ENCODE measurements at places on chromosomes 2 and 18.

DNA sequence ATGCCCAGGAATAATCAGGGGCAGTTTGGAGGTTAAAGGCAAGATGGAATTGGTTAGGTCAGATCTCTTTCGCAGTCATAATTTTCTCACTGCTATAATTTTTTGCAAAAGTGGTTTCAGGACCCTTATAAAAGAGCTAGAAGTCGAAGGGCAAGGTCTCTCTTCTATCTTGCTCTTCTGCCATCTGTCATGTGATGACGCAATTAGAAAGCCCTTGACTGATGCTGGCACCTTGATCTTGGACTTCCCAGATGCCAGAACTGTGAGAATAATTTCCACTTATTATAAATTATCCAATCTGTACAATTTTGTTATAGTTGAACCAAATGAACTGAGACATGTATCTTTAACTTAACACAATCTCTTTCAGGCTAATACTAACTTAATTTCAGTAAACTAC lies 6.3 kb upstream of the RALBP1 start:
- DNase-seq = no peak

DNA sequence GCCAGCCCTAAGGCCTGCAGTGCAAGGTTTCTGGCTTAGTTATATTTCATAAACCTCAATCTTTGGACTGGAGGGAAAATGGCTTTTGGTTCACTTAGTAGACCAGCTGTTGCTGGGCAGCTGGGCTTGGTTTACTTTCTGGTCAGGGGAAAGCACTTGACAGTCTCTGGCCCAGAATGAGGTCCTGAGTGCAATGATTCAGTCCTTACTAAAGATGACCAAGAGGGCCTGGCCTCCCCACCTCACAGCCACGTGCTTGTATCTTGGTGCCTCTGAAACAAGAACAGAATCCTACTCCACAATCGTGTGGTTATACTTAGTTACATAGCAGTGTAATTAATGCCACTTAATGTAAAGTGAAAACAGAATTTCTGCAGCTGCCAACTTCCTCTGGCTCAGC lies 325.5 kb upstream of the MEIS1 start:
- no peak for DNase-seq

DNA sequence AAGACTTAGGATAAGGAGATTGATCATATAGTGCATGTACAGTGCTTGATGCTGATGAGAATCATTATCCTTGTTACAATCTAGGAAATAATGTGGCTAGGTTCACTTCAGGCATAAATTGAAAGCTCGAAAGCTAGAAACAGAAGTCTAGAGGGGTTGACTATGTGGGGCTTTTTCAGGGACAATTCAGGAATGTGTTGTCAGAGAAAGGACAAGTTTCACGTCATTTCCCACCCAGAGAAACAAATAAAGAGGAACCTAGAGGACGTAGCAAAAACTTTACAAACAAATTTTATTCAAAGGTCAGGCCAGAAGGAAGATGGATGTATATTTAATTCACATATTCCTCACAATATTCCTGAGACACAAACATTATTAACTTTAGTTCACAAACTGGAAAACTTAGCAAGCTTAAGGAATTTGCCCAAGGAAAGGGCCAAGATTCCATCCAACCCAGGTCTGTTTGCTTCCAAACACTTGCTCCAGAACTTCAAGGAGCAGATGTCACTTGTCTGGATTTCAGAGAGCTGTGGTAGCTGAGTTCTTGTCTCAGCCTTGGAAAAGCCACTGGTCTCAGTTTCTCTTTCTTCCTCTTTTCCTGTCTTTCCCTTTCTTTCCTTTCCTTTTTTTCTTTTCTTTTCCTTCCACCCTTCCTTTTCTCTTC lies 7.4 kb downstream of the CYRIA start:
- DNase-seq = no peak

GRCh38 chr2:211722928-211723327 lies 815.7 kb downstream of the ERBB4 start:
- DNase-seq = no peak

- DNase-seq = no peak
Observed at GRCh38 chr2:24919506-24920097, 435 bp downstream of the ADCY3 start.

GRCh38 chr18:69567813-69568488 lies 167.3 kb downstream of the DOK6 start:
- DNase-seq = no peak
